ENCODE measurements at places on chromosomes 6 and 20.

- no peak for DNase-seq
Measured at GRCh38 chr20:48789781-48790472, 37.9 kb downstream of the PREX1 start.

GRCh38 chr6:137286368-137286767, 67.2 kb upstream of the IFNGR1 start:
- DNase-seq = no peak

DNA sequence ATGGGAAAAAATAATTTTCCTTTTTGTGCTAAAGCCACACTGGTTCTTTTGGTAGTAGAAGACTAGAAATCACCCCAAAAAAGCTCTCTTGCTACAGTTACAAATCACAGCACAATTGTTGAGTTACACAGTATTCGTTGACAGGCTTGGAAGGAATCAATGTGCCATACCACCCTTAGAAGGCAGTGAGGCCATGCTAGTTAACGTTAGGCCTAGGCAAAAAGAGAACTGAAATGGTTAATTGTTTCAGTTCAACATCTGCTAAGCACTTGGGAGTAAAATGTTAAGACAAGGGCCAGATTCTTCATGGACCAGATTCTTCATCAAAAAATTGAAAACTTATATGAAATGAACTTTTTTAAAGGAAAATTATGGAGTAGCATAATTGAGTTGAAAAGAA, 626.2 kb downstream of the UTRN start:
- no peak for DNase-seq

GRCh38 chr20:61230166-61230565, 21.9 kb upstream of the CDH4 start:
- DNase-seq = no peak

- no peak for DNase-seq
Measured at GRCh38 chr6:111854683-111855082, 18.6 kb downstream of the FYN start.
